ENCODE measurements at places on chromosomes 1 and 21. TPM values are rescaled to one million over a fixed set of nuclear protein-coding genes. Genes with fewer than 3 reads are reported as not detected.

- DNase-seq: no peak
- H3K27ac ChIP-seq: no peak overlapping the region
- H3K36me3 ChIP-seq: no peaks in the 10 kb centered on the region
- H3K4me1 ChIP-seq: peaks cover 4% of the 10 kb centered on the region
- no peaks in the 10 kb centered on the region for H3K27me3 ChIP-seq
- no peak overlapping the region for H3K4me3 ChIP-seq
Measured at GRCh38 chr1:231855361-231855760, 228.8 kb downstream of the DISC1 start.

DNA sequence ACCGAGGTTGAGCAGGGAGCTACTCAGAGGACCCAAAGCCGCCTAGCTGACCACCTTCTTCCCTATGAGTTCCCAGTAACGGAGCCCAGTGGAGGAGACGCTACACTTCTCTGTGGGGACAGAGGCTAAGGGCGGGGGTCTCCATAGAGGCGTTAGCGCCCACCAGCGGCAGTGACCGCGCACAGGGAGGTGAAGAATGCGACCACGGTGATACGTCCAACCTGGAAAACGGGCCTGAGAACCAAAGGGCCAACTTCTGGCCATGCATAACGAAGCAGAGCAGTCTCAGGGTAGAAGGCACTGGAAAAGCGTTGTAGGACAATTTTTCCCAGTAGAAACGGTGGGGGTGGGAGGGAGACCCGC is 400 bp upstream of the COG2 start:
- peaks cover 7% of the 10 kb centered on the region for H3K36me3 ChIP-seq
- H3K27ac ChIP-seq: no peak overlapping the region
- DNase-seq: no peak

GRCh38 chr1:204108312-204109141 is 35.6 kb downstream of the SOX13 start:
- H3K4me3 ChIP-seq: no peak overlapping the region
- peaks cover 17% of the 10 kb centered on the region for H3K4me1 ChIP-seq
- no peak for DNase-seq
- no peaks in the 10 kb centered on the region for H3K27me3 ChIP-seq
- H3K36me3 ChIP-seq: no peaks in the 10 kb centered on the region

- no peak overlapping the region for H3K27ac ChIP-seq
- peaks cover 19% of the 10 kb centered on the region for H3K4me1 ChIP-seq
- H3K36me3 ChIP-seq: no peaks in the 10 kb centered on the region
- no peak overlapping the region for H3K4me3 ChIP-seq
Measured at GRCh38 chr21:43983390-43983789, 28.7 kb upstream of the TRAPPC10 start.

GRCh38 chr1:58773406-58773840 is 10.4 kb downstream of the JUN start:
- peak; percentile 12 for DNase-seq
- no peaks in the 10 kb centered on the region for H3K36me3 ChIP-seq
- no peaks in the 10 kb centered on the region for H3K27me3 ChIP-seq
- peaks cover 7% of the 10 kb centered on the region for H3K4me1 ChIP-seq

GRCh38 chr1:180997843-180998504 is 24.7 kb downstream of the STX6 start:
- H3K4me1 ChIP-seq: peaks cover 6% of the 10 kb centered on the region
- no peak for DNase-seq
- H3K27ac ChIP-seq: no peak overlapping the region
- no peak overlapping the region for H3K4me3 ChIP-seq

DNA sequence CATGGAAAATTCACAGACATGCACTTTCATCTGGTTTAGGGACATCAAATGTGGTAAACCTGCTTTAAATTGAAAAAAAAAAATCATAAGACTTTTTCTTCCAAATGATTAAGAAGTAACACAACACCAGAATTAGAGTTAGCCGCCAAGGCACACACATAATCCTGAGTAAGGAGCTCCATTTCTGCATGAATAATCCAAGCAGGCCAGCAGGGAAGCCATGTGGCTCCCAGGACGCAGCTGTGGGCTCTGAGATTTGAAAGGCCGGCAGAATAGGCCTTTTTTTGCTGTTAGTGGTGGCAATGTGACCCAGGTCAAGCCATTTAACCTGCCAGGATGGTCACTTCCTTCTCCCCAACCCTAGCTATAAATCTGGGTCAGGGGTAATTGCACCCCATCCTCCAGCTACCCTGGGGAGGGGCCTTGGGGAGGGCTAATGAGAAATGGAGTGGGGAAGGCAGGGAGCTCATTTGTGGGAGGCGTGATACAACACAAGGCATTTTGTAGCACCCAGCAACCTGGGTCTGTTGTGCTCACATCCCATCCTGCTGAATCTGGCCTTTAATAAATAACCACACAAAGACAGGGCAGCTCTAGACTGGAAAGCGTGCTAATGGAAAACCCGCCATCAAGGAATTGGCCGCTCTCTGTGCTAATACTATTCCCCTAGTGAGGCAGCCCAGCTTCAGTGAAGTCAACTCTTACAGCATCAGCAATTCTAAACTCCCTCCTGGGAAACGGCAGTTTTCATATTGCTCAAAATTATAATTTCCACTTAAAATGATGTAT is 178.5 kb downstream of the RHOU start:
- H3K4me3 ChIP-seq: no peak overlapping the region
- no peaks in the 10 kb centered on the region for H3K27me3 ChIP-seq
- no peaks in the 10 kb centered on the region for H3K36me3 ChIP-seq

DNA sequence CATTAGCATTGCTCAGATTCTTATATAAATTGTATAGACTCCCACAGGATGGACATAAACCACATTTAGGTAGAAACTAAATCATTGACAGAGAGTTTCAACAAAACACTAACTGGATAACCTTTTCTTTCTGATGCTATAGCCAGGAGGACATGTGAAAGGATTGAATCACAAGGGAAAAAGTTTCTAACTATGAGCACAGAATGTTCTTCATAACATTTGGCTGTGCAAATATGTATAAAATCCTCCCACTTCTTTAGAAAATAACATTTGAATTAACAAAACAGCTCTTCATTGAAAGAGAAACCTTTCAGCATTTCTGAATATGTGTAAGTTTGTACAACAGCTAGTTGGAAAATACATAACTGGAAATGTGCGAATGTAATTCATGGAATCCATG is 167.3 kb downstream of the TBX15 start:
- H3K36me3 ChIP-seq: no peaks in the 10 kb centered on the region
- no peaks in the 10 kb centered on the region for H3K4me1 ChIP-seq
- no peaks in the 10 kb centered on the region for H3K27me3 ChIP-seq
- no peak overlapping the region for H3K4me3 ChIP-seq
- no peak for DNase-seq

- no peaks in the 10 kb centered on the region for H3K36me3 ChIP-seq
- no peaks in the 10 kb centered on the region for H3K4me1 ChIP-seq
- no peak overlapping the region for H3K4me3 ChIP-seq
Measured at GRCh38 chr1:234047123-234047522, 142.6 kb downstream of the SLC35F3 start.

LCA5L gene
- not detected for total RNA-seq

DNA sequence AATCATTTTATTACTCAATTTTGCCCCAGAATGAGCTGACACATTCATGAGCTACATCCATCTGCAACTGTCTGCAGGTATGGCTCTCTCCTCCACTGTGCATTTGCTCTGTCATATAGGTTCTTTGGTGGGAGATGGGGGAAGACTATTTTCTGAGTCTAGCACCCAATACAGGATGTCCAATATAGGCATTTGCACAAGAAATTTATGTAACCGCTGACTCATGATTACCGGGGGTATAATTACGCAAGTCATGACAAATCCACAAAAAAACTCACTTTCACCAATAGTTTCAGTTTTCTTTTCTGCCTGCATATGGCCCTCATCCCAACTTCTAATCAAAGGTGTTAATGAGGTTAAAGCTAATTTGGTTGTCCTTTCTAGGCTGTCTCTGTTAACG is 17.5 kb upstream of the VSIG8 start:
- H3K4me1 ChIP-seq: no peaks in the 10 kb centered on the region
- DNase-seq: no peak
- no peak overlapping the region for H3K4me3 ChIP-seq
- H3K36me3 ChIP-seq: no peaks in the 10 kb centered on the region

DNA sequence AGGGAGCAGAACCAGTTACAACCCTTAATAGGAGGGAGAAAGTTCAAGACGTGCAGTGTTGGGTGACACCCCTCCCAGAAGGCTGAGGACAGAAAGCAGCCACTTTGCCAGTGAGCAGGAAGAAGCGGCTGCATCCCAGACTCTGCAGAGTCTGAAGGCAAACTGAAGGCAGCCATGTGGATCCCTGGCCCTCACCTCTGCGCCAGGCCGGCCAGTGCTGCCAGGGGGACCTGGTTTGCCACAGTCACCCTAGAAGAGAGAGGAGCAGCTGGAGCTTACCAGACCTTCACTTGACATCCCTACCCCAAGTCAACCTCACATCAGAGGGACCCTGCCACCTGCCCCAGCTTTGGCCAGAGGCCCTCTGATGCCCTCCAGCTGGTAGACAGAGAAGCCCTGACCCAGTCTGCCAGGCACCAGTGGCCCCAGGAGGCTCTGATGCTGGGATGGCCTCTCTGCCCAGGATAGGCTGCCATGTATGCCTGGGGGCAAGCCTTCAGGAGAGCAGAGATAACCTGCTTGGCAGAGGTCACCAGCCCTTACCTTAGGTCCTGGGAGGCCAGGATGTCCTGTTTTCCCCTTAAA is 16.3 kb upstream of the PEF1 start:
- H3K4me1 ChIP-seq: no peaks in the 10 kb centered on the region
- DNase-seq: no peak
- no peak overlapping the region for H3K27ac ChIP-seq

DNA sequence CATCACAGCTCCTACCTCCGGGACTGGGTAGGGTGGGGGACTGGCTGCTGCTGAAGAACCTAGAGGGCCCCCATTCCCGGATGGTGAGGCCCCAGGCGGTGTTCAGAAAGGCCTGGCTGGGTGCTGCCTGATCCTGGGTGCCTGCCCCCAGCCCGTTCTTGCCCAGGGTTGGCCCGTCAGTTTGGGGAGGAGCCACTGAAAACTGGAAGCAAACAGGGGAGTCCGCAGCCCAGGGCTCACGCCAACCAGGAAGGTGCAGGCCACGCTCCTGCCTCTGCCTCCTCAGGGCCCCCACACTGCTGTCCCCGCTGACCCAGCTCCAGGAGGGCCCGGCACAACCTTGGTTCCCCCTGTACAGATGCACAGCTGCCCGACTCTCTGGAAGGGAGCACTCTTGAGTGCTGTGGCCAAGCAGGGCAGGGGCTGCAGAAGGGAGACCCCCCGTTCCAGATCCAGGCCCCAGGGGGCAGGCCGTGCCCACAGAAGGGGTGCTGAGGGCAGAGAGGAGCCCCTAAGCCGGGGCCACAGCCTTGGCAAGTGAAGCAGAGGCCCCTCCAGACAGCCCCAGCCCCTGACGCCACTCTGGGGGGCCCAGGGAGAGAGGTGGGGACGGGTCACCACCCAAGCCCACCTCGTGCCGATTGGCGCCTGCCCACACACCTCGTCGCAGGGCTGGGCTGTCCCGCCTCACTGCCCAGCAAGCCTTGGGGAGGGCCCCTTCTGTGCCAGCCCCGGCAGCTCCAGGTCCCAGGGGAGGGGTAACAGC is 5.5 kb downstream of the C1QTNF12 start:
- DNase-seq: no peak
- H3K4me3 ChIP-seq: no peak overlapping the region
- H3K36me3 ChIP-seq: no peaks in the 10 kb centered on the region
- H3K4me1 ChIP-seq: no peaks in the 10 kb centered on the region
- no peak overlapping the region for H3K27ac ChIP-seq

- no peaks in the 10 kb centered on the region for H3K36me3 ChIP-seq
- no peak for DNase-seq
- no peak overlapping the region for H3K4me3 ChIP-seq
- H3K27me3 ChIP-seq: no peaks in the 10 kb centered on the region
Measured at GRCh38 chr21:39882151-39882838, 15.1 kb downstream of the PCP4 start.

- DNase-seq: no peak
- H3K4me3 ChIP-seq: no peak overlapping the region
- peaks cover 8% of the 10 kb centered on the region for H3K27me3 ChIP-seq
- H3K27ac ChIP-seq: no peak overlapping the region
- H3K4me1 ChIP-seq: no peaks in the 10 kb centered on the region
Measured at GRCh38 chr21:41965045-41965444, 11.2 kb upstream of the C2CD2 start.
